ENCODE measurements at places on chromosomes 5 and 9.

- no peak for DNase-seq
These were observed 49.9 kb downstream of the COL15A1 start for GRCh38 chr9:98993570-98993945.

GRCh38 chr5:53019320-53019719 is 30.2 kb downstream of the ITGA2 start:
- no peak for DNase-seq

GRCh38 chr5:115455301-115455707 is 89.3 kb downstream of the FEM1C start:
- no peak for DNase-seq

DNA sequence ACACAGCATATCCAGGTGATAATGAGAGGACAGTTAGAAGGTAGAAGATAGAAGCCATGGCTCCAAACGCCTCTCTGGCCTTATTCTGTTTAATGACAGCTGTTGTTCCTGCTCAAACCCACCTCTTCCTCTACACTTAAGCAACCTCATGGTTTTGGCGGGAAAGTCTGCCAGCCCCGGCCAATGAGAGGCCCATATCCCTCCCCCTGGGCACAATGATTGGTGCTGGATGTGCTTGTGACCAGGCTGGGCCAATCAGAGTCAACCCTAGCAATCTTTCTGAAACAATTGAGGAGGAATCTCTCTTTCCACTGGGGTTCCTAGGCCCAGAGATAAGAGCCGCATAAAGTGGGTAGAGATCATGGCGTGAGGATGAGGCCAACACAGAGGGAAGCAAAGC is 4.8 kb upstream of the GFI1B start:
- DNase-seq: peak; percentile 4

DNA sequence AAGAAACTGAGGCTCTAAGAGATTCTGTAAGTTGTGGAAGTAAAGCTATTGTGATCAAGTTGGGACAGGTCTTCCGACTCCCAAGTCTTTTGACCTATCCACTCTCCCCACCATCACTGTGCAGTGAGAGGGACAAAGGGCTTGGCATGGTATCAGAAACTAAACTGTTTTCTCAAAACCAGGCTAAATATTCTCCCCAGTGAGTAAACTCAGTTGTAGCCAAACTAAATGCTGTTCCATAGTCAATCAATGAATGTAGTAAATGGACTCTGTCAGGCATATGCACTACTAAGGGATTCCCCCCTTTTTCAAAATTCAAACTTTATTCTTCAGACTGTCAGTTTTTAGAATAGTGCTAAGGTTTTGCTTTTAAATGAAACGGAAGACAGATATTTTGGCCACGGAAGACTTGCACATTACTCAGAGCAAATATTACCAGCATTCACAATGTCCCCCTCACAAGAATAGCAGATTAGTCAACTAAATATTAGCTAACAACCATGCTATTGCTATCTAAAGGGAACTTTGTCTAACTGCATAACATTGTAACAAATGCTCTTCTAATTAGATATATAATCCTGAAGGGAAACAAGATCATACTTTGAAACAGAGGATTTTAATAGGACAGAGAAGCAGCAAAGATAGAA is 7.1 kb downstream of the PRKAA1 start:
- DNase-seq: no peak
